Left ventricle myocardium inferior (tissue), 1 donor: ENCODE measurements at places on chromosomes 7 and 10.

- DNase-seq, result no peak
Measured at GRCh38 chr7:112447406-112447805, 2.9 kb upstream of the IFRD1 start.

GRCh38 chr10:89591796-89592271, 53.2 kb downstream of the PANK1 start:
- no peak for DNase-seq

- no peak for DNase-seq
Measured at GRCh38 chr10:100204370-100204769, 18.5 kb upstream of the ERLIN1 start.

GRCh38 chr7:37285706-37286453, 162.8 kb downstream of the ELMO1 start:
- no peak for DNase-seq

- no peak for DNase-seq
Measured at GRCh38 chr7:72467237-72467636, 55.1 kb upstream of the CALN1 start.

- no peak for DNase-seq
Measured at GRCh38 chr10:33143160-33143728, 185.2 kb upstream of the ITGB1 start.
